CD4-positive, alpha-beta T cell (primary cell): ENCODE measurements at places on chromosomes 2 and 18.

DNA sequence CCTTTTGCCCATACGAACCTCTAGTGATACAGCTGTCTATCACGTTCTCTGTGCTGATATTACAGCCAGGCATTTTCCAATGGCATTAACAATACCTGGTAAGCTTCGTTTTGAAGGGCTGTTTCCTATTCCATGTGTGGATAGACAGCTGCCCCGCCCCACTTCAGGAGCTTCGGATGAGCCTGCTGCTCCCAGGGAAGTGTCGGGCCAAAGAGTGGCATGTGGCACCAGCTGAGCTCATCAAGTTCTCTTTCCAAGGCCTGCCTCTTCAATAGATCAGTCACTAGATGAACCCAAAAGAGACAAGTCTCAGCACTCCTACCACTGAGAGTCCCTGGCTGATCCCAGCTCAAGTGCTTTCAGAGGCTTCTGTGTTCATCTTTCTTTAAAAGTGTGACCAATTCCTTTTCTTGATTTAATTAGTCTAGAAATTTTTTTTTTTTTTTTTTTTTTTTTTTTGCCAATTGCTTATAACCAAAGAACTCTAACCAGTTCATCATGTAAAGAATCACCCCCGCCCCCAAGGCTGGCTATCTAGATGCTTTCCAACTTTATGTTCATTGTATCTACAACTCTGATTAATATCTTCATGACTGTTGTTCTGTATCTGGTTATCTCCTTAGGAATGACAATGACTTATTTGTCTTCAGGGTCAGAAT lies 46.6 kb downstream of the HDAC4 start:
- DNase-seq = no peak
- H3K36me3 ChIP-seq = peaks cover 13% of the 10 kb centered on the region
- no peak overlapping the region for H3K4me3 ChIP-seq
- no peaks in the 10 kb centered on the region for H3K27me3 ChIP-seq
- H3K4me1 ChIP-seq = no peaks in the 10 kb centered on the region

DNA sequence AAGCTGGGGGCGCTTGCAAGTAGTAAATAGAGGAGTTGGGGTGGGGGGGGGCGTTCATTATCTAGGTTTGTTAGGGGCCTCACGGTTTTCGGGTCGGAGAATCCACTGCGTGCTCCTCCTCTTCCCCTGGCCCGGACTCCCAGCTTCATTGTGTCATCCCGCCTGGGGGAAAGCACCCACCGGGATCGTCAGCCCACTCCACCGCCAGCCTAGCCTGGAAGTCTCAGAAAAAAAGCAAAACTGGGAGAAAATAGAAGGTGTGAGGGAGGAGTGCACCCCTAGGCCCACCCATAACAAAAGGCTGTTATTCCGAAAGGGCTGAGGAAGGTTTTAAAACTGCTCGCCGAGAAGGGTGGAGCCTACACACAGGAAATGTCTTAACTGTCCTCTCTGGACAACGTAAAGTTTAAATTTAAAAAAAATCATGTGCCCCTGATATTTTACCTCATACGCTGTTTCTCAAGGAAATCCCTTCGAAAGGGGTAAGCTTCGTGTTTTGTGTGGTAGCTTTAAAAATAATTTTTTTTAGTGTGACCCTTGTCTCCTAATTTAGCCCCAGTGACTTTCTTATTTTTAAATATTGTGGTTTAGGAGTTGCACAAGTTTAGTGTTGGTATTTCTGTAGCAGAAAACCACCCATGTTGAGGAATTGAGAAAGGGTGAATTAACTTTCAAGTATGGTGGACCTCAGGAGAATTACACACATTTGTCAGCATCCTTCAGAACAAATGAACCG lies 104.2 kb downstream of the SPTBN1 start:
- peak overlapping the region; percentile 72 for H3K4me3 ChIP-seq
- DNase-seq = no peak
- peaks cover 4% of the 10 kb centered on the region for H3K36me3 ChIP-seq

DNA sequence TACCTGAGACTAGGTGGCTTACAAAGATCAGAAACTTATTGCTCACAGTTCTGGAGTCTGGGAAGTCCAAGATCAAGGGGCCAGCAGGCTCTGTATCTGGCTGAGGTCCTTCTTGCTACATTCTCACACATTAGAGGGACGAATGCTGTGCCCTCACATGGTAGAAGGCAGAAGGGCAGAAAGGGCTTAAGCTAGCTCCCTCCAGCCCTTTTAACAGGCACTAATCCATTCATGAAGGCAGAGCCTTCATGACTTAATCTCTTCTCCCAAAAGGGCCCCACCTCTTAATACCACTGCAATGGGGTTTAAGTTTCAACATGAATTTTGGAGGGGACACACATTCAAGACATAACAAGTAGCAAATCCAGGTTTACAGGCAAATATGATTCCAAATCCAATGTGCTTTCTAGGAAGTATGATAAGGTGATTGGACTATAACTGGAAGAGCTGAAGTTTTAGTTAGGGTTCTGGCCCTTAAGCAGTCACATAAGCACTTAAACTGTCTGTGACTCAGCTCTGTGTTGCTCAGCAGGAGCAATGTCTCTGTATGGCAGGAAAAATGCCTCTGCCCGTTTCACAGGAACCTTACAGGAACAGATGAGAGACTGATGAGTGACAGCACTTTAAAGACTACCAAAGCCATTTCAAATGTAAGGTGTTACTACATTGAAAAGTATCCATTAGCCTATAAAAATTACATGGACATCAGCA lies 119.6 kb upstream of the PTPRM start:
- no peaks in the 10 kb centered on the region for H3K4me1 ChIP-seq
- H3K4me3 ChIP-seq = no peak overlapping the region
- no peaks in the 10 kb centered on the region for H3K36me3 ChIP-seq
- no peak overlapping the region for H3K27ac ChIP-seq
- H3K27me3 ChIP-seq = no peaks in the 10 kb centered on the region

- peaks cover 28% of the 10 kb centered on the region for H3K4me1 ChIP-seq
- DNase-seq = no peak
- H3K36me3 ChIP-seq = no peaks in the 10 kb centered on the region
- H3K4me3 ChIP-seq = peak overlapping the region; percentile 87
These were observed 1.5 kb upstream of the MTCL1 start for GRCh38 chr18:8703781-8704301.

GRCh38 chr18:50472941-50473340 lies 86.9 kb upstream of the MAPK4 start:
- peaks cover 5% of the 10 kb centered on the region for H3K27me3 ChIP-seq
- H3K27ac ChIP-seq = no peak overlapping the region
- H3K36me3 ChIP-seq = no peaks in the 10 kb centered on the region
- no peak for DNase-seq
- no peaks in the 10 kb centered on the region for H3K4me1 ChIP-seq

GRCh38 chr18:35042389-35043071 lies 1.3 kb downstream of the MAPRE2 start:
- no peaks in the 10 kb centered on the region for H3K27me3 ChIP-seq
- peaks cover 34% of the 10 kb centered on the region for H3K4me1 ChIP-seq
- peak overlapping the region; percentile 89 for H3K27ac ChIP-seq
- peak overlapping the region; percentile 94 for H3K4me3 ChIP-seq
- no peak for DNase-seq
